ENCODE measurements at places on chromosomes 5 and 9.

- DNase-seq, result no peak
Measured at GRCh38 chr5:103582364-103582763, 19.8 kb upstream of the NUDT12 start.

DNA sequence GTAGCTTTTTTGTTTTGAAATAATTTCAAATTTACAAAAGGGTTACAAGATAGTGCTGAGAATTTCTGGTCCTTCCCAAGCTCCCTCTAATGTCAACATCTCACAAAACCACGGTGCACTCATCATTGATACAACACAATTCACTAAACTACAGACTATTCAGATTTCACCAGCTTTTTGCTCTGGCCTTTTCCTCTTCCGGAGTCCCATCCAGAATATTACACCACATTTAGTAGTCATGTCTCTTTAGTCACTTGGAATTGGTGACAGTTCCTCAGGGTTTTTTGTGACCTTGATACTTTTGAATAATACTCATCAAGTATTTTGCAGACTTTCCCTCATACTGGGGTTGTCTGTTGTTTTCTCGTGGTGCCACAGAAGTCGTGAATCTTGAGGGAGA lies 484.0 kb downstream of the GADD45G start:
- no peak for DNase-seq

- DNase-seq, result no peak
Measured at GRCh38 chr5:68720884-68721610, 372.8 kb upstream of the SLC30A5 start.

GRCh38 chr9:137982200-137982599 lies 104.6 kb downstream of the CACNA1B start:
- no peak for DNase-seq

GRCh38 chr5:156339139-156339841 lies 12.3 kb downstream of the SGCD start:
- no peak for DNase-seq

DNA sequence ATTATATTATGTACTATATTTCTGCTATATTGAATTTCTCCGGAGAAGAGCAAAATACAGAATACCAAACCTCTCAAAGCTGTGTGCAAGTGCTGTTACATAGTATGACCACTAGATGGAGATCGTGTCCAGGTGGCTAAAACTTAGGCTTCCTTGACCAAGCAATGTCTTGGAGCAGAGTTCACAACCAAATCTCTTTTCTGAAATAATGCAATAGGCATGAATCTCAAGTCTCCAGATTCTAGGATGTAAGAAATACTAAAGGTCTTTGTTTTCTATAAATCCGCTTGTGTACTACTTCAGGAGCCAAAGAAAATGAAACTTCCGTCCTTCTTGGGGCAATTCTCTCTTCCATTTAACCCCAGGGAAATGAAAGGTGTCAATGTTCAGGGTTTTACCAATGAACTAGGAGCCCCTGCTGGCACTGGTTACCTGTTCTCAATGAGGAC lies 181.5 kb upstream of the RAI14 start:
- no peak for DNase-seq

DNA sequence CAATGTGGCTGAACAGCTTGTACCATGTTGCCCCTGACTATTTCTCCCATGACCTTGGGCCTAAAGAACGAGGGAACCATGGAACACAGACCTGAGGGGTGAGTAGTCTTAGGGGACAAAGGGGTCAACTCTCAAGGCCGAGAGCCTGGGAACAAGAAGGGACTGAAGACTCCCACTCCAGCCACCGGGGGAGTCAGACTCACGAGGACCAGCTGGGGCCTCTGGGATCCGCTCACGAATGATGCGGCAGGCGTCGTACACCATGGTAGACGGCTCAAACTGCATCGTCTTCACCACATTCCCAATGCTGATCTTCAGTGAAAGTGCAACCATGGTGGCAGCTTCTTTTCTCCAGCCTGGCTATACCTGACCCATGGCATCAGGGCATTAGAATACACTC lies 6.6 kb downstream of the TLN1 start:
- no peak for DNase-seq

DNA sequence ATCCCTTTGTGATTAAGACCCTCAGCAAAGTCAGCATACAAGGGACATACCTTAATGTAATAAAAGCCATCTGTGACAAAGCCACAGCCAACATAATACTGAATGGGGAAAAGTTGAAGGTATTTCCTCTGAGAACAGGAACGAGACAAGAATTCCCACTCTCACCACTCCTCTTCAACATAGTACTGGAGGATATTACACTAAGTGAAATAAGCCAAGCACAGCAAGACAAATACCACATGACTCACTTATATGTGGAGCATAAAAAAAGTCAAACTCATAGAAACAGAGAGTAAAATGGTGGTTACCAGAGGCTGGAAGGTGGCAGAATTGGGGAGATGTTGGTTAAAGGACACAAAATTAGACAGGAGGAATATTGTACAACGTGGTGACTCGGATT lies 118.1 kb upstream of the NFIL3 start:
- DNase-seq, result no peak

GRCh38 chr5:89556215-89556913 lies 673.4 kb upstream of the MEF2C start:
- no peak for DNase-seq

DNA sequence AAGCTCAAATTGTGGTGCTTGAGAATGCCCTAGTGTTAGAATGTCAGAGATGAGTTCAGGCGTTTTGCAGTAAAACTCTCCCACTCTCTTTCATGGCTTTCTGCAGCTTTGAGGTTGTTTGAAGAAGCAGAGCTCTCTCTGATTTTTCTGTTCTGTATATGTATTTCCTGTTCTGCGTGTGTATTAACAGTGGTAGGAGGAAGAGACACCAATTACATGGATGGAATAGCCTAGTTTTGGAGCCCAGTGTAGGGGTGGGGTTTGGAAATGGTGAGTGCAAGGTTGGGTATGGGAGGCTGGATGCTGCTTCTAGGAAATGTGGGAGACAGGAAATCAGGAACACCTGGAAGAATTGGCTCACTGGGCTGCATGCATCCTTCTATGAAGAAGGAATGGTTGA lies 12.4 kb downstream of the LARP1 start:
- DNase-seq, result no peak

DNA sequence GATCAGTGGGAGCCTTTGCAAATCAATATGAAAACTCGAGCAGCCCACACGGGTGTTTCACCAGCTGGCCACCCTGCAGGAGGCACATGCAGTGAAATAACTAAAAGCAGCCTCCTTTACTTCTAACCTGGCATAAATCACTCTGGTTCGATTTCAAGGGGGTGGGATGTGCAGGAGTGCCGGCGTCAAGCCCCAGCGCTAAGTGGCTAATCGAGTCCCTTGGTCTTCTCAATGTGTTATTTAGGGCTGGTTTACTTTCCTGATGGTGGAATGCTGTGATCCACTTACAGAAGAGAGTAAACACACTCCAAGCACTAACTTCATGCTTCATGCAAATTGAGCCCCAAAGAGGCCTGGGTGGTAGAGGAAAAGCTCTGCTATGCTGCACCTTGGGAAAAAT lies 109.4 kb downstream of the TMEM174 start:
- no peak for DNase-seq
